Airway epithelial cell (primary cell): ENCODE measurements at places on chromosomes 2 and 18. TPM values are rescaled to one million over a fixed set of nuclear protein-coding genes. Genes with fewer than 3 reads are reported as not detected.

Gene RGPD3
- 0.09 and 0.14 TPM in 2 replicates for total RNA-seq

Gene NT5DC4
- not detected in 2 replicates for total RNA-seq

Gene NCKAP5
- 1.1 and 1.8 TPM in 2 replicates for total RNA-seq

Gene IL37
- total RNA-seq, result not detected in 2 replicates

Gene EEF1B2
- 576 and 656 TPM in 2 replicates for total RNA-seq

Gene FBXO41
- total RNA-seq, result 3.6 and 4.7 TPM in 2 replicates

Gene CIB4
- total RNA-seq, result not detected in 2 replicates

Gene SPEG
- total RNA-seq, result 7.5 and 9.0 TPM in 2 replicates

Gene CNOT11
- 59.6 and 65.2 TPM in 2 replicates for total RNA-seq

Gene CSRNP3
- total RNA-seq, result 1.1 and 4.8 TPM in 2 replicates

Gene ZNF396
- total RNA-seq, result 0.19 and 0.71 TPM in 2 replicates

Gene MYO3B
- total RNA-seq, result 2.8 and 3.3 TPM in 2 replicates

Gene IGFBP2
- total RNA-seq, result 643 and 678 TPM in 2 replicates

Gene GLI2
- total RNA-seq, result 0.56 and 0.85 TPM in 2 replicates

Gene ALKAL2
- not detected in 2 replicates for total RNA-seq

Gene DUSP2
- total RNA-seq, result 4.9 and 6.5 TPM in 2 replicates

Gene SYT4
- not detected in 2 replicates for total RNA-seq

Gene PGAP1
- total RNA-seq, result 6.3 and 7.8 TPM in 2 replicates

Gene ANKRD30BL
- total RNA-seq, result not detected in 2 replicates

Gene SAG
- not detected in 2 replicates for total RNA-seq

Gene KANSL3
- total RNA-seq, result 14.3 and 18.1 TPM in 2 replicates

Gene PARD6G
- 24.3 and 38.8 TPM in 2 replicates for total RNA-seq

Gene LRATD1
- 44.7 and 62.1 TPM in 2 replicates for total RNA-seq

Gene RBMS1
- 16.5 and 32.8 TPM in 2 replicates for total RNA-seq

Gene DBI
- total RNA-seq, result 209 and 246 TPM in 2 replicates

Gene CNDP2
- total RNA-seq, result 84.6 and 113 TPM in 2 replicates

Gene RFTN2
- total RNA-seq, result not detected in 2 replicates

Gene MFSD2B
- total RNA-seq, result 0.14 TPM in 1 of 2 replicates, not detected in the other

Gene ZSWIM2
- total RNA-seq, result not detected in 2 replicates

Gene STEAP3
- total RNA-seq, result 17.2 and 23.4 TPM in 2 replicates

Gene SF3B6
- 226 and 240 TPM in 2 replicates for total RNA-seq

Gene LGALSL
- 26.9 and 50.7 TPM in 2 replicates for total RNA-seq

Gene SOS1
- 12.4 and 14.6 TPM in 2 replicates for total RNA-seq

Gene CAPG
- 400 and 475 TPM in 2 replicates for total RNA-seq

Gene SPP2
- not detected in 2 replicates for total RNA-seq

Gene NT5C1B
- 0.07 TPM in 1 of 2 replicates, not detected in the other for total RNA-seq

Gene RALBP1
- 54.2 and 67.6 TPM in 2 replicates for total RNA-seq

Gene DSG1
- 46.9 and 48.9 TPM in 2 replicates for total RNA-seq

Gene EML6
- total RNA-seq, result 0.42 and 1.8 TPM in 2 replicates

Gene SLC9A4
- total RNA-seq, result not detected in 2 replicates
